Dermis lymphatic vessel endothelial cell (primary cell): ENCODE measurements at places on chromosomes 12 and 14. TPM values are rescaled to one million over a fixed set of nuclear protein-coding genes. Genes with fewer than 3 reads are reported as not detected.

ACSM4 gene
- not detected in 2 replicates for total RNA-seq

DNAJC22 gene
- 0.22 and 0.52 TPM in 2 replicates for total RNA-seq

RFX4 gene
- not detected in 2 replicates for total RNA-seq

ERP27 gene
- under 0.01 TPM in 1 of 2 replicates, not detected in the other for total RNA-seq

MORN3 gene
- total RNA-seq: 0.17 and 0.33 TPM in 2 replicates

SPRYD4 gene
- 1.8 and 1.9 TPM in 2 replicates for total RNA-seq

CIT gene
- 2.6 and 2.7 TPM in 2 replicates for total RNA-seq

PTHLH gene
- total RNA-seq: 0.22 TPM in 1 of 2 replicates, not detected in the other

RASAL1 gene
- not detected in 2 replicates for total RNA-seq

SIX6 gene
- total RNA-seq: not detected in 2 replicates

SLC25A21 gene
- 0.43 and 0.60 TPM in 2 replicates for total RNA-seq
